ENCODE measurements at places on chromosomes 1 and 21.

- DNase-seq = no peak
Observed at GRCh38 chr1:69497441-69498221, 70.1 kb upstream of the LRRC7 start.

- no peak for DNase-seq
Observed at GRCh38 chr1:101905283-101905835, 91.4 kb downstream of the OLFM3 start.

GRCh38 chr1:234994436-234995295 is 134.0 kb downstream of the TOMM20 start:
- DNase-seq = no peak

DNA sequence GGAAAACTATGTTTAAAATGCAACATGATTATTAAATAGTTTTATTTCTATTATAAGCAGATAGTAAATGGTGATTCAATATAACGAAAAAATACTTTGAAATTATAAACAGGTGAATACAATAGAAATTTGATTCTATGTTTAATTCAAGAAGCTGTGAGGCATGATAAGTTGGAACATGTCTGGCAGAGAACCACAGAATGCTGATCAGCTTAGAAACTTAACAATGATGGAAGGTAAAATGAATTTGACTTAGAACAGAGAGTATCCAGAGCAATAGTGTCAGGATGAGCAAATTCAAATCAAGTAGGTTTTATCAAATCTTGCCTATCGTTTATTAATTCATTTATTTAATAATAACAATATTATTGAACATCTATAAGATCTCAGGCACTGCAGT is 83.4 kb upstream of the ADGRL4 start:
- DNase-seq = no peak

DNA sequence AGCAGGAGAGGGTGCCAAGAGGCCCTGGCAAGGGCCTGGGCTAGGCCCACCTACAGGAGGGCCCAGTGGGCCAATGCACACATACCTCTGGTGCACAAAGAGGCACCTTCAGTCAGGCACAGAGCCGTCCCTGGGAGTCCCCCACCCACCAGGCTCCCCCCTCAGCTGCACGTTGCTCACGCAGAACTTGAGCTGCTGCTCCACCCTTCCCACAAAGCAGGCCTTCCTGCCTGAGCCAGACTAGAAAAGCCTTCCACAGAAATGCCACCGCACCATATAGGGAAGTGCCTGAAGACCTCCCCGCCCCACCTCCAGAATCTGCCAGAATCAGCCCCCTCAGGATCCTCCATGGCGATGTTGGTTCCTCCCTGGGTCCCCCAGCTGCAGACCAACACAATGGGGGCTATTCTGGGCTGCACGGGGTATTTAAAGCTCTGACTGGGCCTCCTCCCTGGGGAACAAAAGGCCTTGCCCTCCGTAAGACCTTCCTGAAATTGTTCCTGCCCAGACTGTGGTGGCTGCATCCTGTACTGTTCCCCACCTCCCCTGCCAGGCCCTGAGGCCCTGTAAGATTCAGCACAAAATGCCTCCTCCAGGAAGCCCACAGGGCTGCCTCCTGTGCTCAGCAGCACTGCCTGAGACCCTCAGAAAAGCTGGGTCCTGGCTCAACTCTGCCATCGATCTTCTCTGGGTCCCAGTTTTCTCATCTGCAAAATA is 27.2 kb downstream of the HSPG2 start:
- DNase-seq = no peak

DNA sequence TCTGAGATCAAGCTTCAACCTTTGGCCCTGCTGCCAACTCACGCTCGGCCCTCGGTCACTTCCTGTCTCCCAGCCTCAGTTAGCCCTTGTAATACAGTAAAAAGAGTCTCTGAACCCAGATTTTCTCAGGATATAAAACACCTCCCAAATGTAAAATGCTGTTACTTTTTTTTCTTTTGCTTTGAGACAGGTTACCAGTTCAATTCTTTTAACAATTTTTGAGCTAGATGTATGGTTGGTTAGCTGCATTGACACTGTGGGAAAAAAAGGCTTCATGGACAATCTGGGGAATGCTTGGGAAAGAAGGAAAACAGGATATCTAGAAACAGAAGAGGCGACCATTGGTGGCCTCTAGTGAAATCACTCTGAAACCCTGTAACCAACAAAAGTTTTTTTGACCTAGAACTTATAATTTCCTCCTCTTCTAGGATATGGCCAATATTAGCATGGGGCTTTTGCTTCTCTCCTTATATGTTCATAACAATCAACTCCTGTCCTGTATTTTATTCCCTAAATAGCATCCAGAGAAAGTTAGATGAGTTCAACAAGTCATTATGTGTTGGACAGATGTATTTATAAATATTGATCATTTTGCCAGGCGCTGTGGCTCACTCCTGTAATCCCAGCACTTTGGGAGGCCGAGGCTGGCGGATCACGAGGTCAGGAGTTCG is 1.3 kb downstream of the CMPK1 start:
- DNase-seq = no peak

- no peak for DNase-seq
Observed at GRCh38 chr1:241888232-241888631, 40.2 kb downstream of the EXO1 start.

DNA sequence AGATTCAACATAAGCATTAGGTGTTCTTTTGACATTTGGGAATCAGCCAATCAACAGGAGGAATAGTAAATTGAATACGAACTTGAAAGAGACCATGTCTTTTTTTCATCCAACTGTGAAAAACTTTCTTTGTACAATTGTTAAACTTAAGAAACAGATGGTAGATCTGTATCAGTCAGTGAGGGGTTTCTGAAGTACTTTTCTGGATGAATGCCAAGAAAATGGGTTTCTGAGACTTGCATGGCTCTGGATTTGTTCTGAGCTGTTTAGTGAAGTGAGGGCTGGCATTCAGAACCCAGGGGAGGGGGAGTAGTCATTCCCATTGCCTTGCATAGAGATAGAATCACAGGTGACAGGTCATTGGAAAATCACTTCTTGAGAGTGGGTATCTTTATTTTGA is 37.4 kb downstream of the PTPRC start:
- no peak for DNase-seq

- no peak for DNase-seq
Observed at GRCh38 chr1:167671727-167672511, 41.9 kb downstream of the RCSD1 start.

- DNase-seq = no peak
Observed at GRCh38 chr1:61190153-61190552, 107.8 kb downstream of the NFIA start.

GRCh38 chr1:152777510-152778137 is 2.7 kb downstream of the LCE1F start:
- no peak for DNase-seq

DNA sequence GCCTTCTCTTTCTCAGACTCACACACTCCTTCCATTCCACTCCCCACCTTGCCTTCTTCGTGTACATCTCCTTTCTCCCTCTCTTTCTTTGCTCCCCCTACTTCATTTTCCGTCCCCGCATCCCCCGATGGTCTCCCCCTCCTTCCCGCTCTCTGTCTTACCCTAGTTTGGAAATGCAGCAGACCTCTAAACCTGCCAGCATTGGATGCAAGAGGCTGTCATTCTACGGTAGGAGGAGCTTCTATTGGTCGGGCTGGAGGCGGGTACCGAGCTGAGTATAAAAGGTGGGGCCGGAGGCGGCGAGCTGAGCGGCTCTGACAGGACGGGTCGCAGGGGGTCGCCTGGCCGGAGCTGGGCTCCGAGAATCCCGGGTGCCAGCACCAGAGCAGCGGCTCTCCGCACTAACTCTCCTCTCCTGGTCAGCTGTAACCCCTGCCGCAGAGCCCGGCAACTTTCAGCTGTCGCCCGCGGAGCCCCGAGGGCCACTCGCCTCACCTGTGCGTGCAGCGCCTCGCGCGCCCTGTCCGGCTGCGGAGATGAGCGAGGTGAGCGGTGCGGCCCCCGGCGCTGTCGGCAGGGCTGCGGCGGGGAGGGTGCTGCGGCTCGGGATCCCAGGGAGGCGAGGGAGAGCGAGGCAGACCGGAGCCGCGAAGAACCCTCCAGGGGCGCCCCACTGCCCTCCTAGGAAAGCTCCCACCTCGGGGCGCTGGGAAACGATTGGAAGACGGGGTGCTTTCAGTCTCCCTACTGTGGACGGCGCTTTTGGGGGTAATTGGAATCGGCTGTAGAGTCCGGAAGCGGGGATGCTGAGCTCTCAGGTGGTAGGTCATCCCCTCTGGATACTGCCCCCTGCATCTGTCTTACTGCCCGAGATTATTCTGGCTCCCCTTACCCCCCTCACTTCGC is at the start of gene PCP4L1:
Gene PCP4L1 (plus strand): TSS at position 307 of the 906 bp plus-strand sequence. CDS start 230 bp downstream, at position 537.
- DNase-seq = peak; percentile 92

DNA sequence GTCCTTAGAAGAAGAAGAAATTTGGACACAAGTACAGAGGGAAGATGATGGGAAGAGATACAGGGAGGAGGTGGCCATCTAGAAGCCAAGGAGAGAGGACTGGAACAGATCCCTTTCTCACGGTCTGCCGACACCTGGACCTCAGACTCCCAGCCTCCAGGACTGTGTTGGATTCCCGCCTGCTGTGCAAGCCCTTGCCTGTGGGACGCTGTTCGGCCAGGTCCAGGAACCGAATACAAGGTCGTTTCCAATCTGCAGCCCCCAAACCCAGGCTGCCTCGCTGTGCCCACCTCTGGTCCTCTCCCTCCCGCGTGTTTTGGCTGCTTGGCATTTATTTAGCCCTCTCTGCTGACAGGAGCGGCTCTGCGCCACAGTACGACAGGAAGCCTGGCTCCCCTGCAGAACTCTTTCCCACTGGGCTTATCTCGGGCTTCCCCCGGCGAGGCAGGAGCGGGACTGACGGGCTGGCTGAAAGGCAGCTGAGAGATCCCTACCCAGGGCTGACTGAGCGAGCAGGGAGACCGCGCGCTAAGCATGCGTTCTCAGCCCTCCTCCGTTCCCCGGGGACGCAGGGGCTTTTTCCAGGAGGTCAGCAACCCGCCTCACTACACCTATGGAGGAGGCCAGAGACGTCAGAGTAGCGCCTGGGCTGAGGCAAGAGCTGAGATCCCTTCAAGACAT is 238.4 kb downstream of the TNR start:
- DNase-seq = no peak

DNA sequence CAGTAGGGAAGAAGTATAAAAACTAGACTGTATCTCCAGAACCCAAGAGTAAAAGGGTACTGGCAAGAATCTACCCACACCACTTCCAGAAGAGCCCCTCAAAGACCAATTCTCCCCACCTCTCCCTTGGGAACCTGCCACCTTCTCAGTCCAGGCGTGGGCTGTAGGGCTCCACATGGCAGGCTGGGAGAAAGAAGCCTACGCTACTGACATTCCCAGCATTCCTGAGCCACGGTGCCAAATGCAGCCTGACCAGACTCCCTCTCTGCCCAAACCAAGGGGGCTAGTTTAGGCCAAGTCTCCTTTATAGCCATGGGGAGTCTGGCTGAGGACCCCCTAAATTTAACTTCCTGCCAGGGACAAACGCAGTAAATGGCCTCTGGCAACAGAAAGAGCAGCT is 2.0 kb downstream of the UBE2Q1 start:
- DNase-seq = no peak

GRCh38 chr1:202811296-202812175 is 782 bp downstream of the PCAT6 start:
- no peak for DNase-seq

All from NCI-H526 treated with DMSO at 0.1 percent for 48 hours (cell line).